Right hindlimb (tissue), 1 donor: ENCODE measurements at places on chromosomes 7 and 10.
A peak's percentile ranks its signal among the peaks of the same experiment; 100 is the strongest.

- peak; percentile 77 for DNase-seq
These were observed 28.9 kb downstream of the SKIDA1 start for GRCh38 chr10:21496343-21497176.

GRCh38 chr10:71542478-71542877 is 145.8 kb downstream of the CDH23 start:
- DNase-seq = no peak

DNA sequence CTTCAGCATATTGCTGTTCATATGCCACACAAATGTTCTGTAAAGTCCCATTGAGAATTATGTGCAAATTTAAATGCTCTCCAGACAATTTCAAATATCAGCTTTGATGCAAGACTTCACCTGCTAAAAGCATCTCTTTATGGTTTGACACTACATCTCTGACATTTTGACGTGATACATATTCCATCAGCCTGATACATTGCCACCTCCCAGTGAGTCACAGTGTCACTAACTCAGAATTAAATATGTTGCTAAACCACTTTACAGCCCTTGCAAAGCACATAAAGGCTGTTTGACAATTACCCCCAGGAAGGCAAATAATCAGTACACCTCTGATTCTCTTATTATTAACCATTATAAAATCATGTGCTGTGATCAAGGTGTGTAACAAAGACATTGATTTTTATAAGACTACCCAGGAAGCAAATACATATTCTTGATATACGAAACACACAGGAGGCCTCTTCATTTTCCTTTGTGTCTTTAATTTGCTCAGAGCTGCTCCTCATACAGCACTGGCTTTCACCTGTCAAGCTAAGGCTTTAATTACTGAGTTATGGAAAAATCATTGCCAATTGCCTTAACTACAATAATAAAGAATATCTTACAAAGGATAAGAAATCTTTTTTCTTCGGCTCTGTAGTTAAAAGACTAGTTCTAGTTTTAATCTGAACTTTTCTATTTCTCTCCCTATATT is 547.5 kb upstream of the C7orf33 start:
- DNase-seq = no peak

DNA sequence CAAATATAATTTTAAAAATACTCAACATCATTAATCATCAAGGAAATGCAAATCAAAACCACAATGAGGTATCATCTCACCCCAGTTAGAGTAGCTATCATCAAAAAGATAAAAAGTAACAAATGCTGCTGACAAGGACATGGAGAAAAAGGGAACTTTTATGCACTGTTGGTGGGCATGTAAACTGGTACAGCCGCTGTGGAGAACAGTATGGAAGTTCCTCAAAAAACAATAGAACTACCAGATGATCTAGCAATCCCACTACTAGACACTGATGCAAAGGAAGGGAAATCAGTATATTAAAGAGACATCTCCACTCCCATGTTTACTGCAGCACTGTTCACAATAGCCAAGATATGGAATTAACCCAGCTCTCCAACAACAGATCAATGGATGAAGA is 384.5 kb downstream of the PLXDC2 start:
- no peak for DNase-seq

- DNase-seq = no peak
These were observed 354.4 kb downstream of the CRPPA start for GRCh38 chr7:16066805-16067459.
